ENCODE measurements at places on chromosomes 11 and 22. TPM values are rescaled to one million over a fixed set of nuclear protein-coding genes. Genes with fewer than 3 reads are reported as not detected.

DNA sequence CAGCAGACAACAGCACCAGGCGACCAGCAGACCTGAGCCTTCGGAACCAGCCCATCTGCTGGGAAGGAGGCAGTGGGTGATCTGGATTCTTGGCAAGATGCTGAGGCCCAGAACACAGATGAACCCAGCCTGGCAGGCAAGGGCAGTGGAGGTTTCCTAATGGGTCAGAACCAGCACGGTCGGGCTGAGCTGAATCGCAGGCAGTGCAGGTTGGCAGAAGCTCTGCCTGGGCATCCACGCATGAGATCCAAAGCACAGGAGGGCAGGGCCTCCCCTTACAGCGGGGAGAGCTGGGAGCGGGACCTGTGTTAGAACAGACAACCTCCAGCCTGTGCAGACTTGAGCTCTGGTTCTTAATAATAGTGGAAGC lies 47.5 kb downstream of the DSCAML1 start:
- DNase-seq, result no peak

DNA sequence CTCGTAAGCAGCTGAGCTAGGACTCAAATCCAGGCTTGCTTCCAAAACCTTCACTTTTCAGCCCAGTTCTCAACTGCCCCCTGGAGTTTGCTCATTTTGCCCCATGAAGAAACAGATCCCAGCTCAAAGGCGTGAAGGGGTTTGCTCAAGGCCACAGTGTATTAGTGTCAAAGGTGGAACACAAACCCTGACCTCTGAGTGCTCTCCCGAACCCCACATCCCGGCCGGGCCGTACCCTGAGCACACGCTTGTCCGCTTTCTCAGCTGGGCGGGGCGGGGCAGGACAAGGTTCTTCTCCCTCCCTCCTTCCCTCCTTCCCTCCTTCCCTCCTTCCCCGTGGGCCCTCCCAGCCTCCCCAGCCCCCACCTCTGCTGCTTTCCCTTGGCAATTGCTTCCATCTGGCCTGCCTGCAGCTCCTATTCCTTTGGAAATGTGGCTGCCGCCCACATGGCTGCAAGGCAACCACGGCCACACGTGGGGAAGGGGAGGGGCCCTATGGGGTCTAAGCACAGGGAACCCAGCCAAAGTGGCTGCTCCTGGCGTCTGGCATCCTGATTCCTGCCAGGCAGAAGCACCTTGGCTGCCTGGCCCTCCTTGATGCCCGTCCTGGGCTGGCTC lies 4.1 kb downstream of the ST3GAL4 start:
- DNase-seq, result no peak

GRCh38 chr11:117554601-117555333 lies 227.1 kb downstream of the CEP164 start:
- no peak for DNase-seq

- DNase-seq, result peak; percentile 97
These were observed 8.2 kb upstream of the TBC1D22A start for GRCh38 chr22:46754110-46754799.

DNA sequence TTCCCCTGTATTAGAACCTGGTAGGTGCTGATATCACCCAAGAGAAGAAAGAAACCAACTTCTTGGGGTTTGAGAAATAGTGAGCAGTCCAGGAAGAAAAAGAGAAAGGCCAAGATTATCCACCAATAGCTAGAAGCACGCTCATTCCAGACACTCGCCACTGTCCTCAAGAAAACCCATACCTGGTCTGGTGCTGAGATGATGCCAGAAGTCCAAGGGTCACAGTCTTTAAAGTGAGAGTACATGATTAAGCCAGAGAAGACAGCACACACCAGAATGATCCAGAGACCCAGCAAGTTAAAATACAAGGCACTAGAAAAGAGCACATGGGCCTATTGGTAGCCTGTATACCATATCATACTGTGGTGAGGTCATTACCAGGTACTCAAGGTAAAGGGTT lies 23.6 kb downstream of the SLC5A12 start:
- DNase-seq, result no peak

GRCh38 chr11:107957109-107957588 lies 28.9 kb downstream of the RAB39A start:
- no peak for DNase-seq

- peak; percentile 14 for DNase-seq
These were observed 75.0 kb downstream of the CDKN1C start for GRCh38 chr11:2810411-2811205.

Gene TMEM191C
- total RNA-seq, result 0.28 TPM
